ENCODE measurements at places on chromosomes 16 and 17. TPM values are rescaled to one million over a fixed set of nuclear protein-coding genes. Genes with fewer than 3 reads are reported as not detected.
A peak's percentile ranks its signal among the peaks of the same experiment; 100 is the strongest.

- no peak overlapping the region for H3K27ac ChIP-seq
- H3K27me3 ChIP-seq = peaks cover 28% of the 10 kb centered on the region
- H3K36me3 ChIP-seq = no peaks in the 10 kb centered on the region
- DNase-seq = peak; percentile 95
- no peak overlapping the region for H3K4me3 ChIP-seq
Measured at GRCh38 chr17:66829386-66829864, 5.5 kb upstream of the CACNG5 start.

DNA sequence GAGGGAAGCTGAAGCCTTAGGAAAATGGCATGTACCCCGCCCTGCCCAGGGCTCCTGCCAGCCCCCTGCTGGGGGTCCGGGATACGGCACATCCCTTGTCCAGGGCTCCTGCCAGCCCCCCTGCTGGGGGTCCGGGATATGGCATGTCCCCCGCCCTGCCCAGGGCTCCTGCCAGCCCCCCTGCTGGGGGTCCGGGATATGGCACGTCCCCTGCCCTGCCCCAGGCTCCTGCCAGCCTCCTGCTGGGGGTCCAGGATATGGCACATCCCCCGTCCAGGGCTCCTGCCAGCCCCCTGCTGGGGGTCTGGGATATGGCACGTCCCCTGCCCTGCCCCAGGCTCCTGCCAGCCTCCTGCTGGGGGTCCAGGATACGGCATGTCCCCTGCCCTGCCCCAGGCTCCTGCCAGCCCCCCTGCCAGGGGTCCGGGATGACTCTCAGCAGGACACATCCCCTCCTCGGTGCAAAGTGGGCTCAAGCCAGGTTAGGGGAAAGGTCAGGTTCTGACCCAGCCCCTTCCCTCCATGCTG, 43.2 kb downstream of the RPH3AL start:
- H3K4me3 ChIP-seq = no peak overlapping the region
- H3K27ac ChIP-seq = no peak overlapping the region
- no peaks in the 10 kb centered on the region for H3K27me3 ChIP-seq
- peak; percentile 80 for DNase-seq
- no peaks in the 10 kb centered on the region for H3K36me3 ChIP-seq

The KLHL10 gene
- total RNA-seq = 0.36 TPM

DNA sequence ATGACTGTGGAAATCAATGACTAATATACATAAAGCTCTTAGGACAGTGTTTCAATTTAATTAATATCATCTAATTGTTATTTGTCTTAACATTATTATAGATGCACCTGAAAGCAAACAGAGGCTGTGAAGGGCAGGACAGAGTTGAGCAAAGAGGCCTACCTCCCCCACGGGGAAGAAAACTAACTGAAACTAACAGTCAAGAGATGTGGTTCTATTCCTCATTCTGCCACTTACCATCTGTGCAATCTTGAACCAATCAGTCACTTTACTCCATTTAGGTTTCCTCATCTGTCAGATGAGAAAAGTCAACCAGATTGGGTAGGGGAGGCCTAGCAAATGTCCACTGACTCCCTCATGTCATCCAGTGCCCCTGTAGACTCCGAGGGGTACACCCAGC, 59.1 kb downstream of the C17orf67 start:
- H3K27me3 ChIP-seq = peaks cover 12% of the 10 kb centered on the region
- no peak overlapping the region for H3K27ac ChIP-seq
- no peak for DNase-seq
- peaks cover 3% of the 10 kb centered on the region for H3K4me1 ChIP-seq
- no peak overlapping the region for H3K4me3 ChIP-seq
- no peaks in the 10 kb centered on the region for H3K36me3 ChIP-seq

The BCAS3 gene
- 32.7 TPM for total RNA-seq

The SNX20 gene
- total RNA-seq = not detected

DNA sequence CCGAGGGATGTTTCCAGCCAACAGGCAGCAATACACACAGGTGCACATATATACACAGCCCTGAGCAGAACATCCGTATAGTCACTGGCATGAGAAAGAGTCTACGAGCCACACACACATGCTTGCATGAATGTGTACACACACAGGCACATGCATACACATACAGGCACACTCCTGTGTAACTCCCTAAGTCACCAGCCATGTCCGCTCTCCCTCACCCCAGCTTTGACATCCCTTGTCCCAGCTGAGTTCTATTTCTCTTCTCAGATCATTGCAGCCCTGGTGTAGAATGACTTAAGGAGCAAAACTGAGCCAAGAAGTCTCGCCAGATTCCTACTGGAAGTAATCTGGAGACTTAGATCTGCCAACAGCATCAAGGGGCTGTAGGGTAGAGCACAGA, 13.1 kb downstream of the CDRT4 start:
- H3K27ac ChIP-seq = no peak overlapping the region
- DNase-seq = no peak
- peaks cover 50% of the 10 kb centered on the region for H3K4me1 ChIP-seq

DNA sequence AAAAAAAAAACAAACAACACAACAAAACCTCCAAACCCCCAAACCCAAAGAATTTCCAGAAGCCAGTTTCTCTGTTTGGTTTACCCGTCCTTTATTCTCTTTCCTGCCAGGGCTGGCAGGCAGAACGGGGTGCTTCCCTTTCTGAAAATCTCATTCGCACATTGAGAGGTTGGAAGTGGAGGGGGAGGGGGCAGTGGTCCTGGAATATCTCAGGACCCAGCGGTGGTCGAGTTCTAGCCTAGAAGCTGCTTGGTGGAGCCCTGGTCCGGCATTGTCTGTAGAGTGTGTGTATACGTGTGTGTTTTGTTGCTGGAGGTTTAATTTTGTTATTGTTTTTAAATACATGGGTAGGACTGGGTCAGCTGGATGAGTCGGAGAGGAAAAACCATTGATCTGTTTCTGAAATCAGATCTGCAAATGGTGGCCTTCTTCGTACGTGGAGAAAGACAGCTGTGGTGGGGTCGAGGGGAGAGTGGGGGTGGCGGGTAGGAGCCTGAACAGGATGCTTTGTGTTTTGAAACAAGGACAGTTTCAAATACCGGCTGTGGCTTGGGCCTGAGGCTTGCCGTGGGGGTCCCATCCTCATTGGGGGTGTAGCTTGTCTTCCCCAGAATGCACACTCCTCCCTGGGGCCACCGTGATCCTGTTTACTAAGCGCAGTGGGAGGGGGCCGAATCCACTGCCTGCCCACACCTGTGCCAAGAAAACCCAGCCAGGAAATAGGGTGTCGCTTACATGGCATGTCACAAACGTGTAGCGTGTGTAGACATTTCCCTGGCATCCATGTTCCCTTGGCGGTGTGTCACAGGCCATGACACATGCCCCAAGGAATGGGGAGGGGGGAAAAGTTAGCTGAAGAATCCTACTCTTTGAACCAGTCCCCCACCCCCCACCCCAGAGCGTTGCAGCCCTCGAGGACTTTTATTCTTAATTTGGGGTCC, 1.6 kb downstream of the CMIP start:
- peak overlapping the region; percentile 68 for H3K27ac ChIP-seq
- peak overlapping the region; percentile 87 for H3K4me3 ChIP-seq

The IKZF3 gene
- not detected for total RNA-seq

The TSNAXIP1 gene
- 0.88 TPM for total RNA-seq

GRCh38 chr16:87376660-87377059, 6.9 kb downstream of the FBXO31 start:
- H3K36me3 ChIP-seq = no peaks in the 10 kb centered on the region
- H3K4me3 ChIP-seq = no peak overlapping the region
- DNase-seq = no peak
- H3K27ac ChIP-seq = peak overlapping the region; percentile 70

GRCh38 chr17:57707892-57708291, 37.2 kb downstream of the CCDC182 start:
- H3K27ac ChIP-seq = no peak overlapping the region
- no peak for DNase-seq
- no peaks in the 10 kb centered on the region for H3K4me1 ChIP-seq
- no peaks in the 10 kb centered on the region for H3K36me3 ChIP-seq
- H3K27me3 ChIP-seq = peaks cover 19% of the 10 kb centered on the region
- no peak overlapping the region for H3K4me3 ChIP-seq

- no peak overlapping the region for H3K4me3 ChIP-seq
- no peak overlapping the region for H3K27ac ChIP-seq
- no peaks in the 10 kb centered on the region for H3K36me3 ChIP-seq
- no peaks in the 10 kb centered on the region for H3K27me3 ChIP-seq
- DNase-seq = no peak
Measured at GRCh38 chr16:59849716-59850115, 1115.6 kb upstream of the GOT2 start.

The SMTNL2 gene
- total RNA-seq = not detected

GRCh38 chr16:49596648-49597291, 223.2 kb downstream of the C16orf78 start:
- no peak for DNase-seq
- H3K4me3 ChIP-seq = no peak overlapping the region
- H3K4me1 ChIP-seq = peaks cover 15% of the 10 kb centered on the region
- H3K27ac ChIP-seq = peak overlapping the region; percentile 48

DNA sequence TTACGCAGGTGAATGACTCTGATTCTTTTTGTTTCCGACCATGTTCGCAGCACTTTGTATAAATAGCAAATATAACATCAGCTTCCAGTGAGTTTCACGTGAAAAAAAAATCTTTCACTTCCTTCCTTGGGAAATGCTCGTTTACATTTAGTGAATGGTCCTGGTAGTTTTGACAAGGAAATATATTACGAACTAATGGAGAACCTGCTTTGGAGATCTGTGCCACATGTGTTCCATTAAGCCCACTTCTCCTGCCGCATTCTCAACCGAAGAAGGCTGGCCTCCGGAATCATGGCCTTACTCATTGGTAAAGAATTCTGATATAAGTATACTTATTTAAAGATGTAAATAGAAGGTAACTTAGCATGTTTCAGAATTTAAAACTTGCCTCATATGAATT, 3.6 kb downstream of the CRAMP1 start:
- DNase-seq = peak; percentile 74
- peak overlapping the region; percentile 86 for H3K4me3 ChIP-seq
- peaks cover 33% of the 10 kb centered on the region for H3K4me1 ChIP-seq
- H3K27me3 ChIP-seq = no peaks in the 10 kb centered on the region
- H3K27ac ChIP-seq = no peak overlapping the region

The KRTAP4-5 gene
- total RNA-seq = not detected

GRCh38 chr17:83154311-83155127, 75.1 kb downstream of the METRNL start:
- no peaks in the 10 kb centered on the region for H3K27me3 ChIP-seq
- H3K4me3 ChIP-seq = no peak overlapping the region
- no peaks in the 10 kb centered on the region for H3K4me1 ChIP-seq
- no peaks in the 10 kb centered on the region for H3K36me3 ChIP-seq

The TLCD3A gene
- total RNA-seq = 19.5 TPM

DNA sequence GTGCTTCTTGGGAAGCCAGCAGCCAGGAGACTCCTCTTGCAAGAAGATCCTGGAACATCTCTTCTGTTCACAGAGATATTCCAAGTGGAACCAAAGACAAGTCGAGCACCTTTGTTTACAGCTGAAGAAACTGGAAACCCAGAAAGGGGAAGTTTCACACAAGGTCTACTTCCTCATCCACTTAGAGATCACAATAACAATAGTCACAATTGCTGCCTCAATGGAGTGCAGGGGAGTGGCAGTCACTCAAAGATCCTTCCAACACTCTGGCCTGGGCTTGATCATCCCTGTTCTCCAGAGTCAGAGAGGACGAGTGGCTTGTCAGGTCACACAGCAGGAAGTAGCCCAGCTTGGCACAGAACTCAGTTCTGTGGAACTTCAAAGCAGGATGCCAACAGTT, 46.9 kb upstream of the SIAH1 start:
- H3K36me3 ChIP-seq = no peaks in the 10 kb centered on the region
- no peak overlapping the region for H3K4me3 ChIP-seq
- no peaks in the 10 kb centered on the region for H3K27me3 ChIP-seq
- DNase-seq = no peak

DNA sequence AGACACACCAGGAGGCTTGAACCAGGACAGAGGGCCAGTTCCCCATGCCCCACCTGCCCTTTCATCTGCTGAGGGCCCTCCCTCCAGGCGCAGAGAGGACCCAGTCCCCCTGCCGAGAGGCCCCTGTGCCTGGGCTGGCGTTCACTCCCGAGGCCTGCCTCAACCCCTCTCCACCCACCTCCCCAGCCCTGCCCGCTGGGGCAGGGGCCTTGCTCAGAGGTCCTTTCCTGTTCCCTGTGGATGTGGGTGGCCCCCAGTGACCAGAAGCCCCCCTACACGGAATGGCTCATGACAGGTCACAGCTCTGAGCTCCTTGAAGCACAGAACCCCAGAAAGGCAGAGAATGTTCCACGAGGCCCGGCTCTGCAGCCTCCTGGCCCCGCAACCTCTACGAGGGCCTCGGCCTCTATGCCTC, 6.7 kb downstream of the TMC6 start:
- no peak overlapping the region for H3K4me3 ChIP-seq
- no peaks in the 10 kb centered on the region for H3K4me1 ChIP-seq
- no peak overlapping the region for H3K27ac ChIP-seq
- H3K36me3 ChIP-seq = no peaks in the 10 kb centered on the region
- H3K27me3 ChIP-seq = no peaks in the 10 kb centered on the region

- H3K4me1 ChIP-seq = no peaks in the 10 kb centered on the region
- H3K27me3 ChIP-seq = peaks cover 8% of the 10 kb centered on the region
- no peak overlapping the region for H3K27ac ChIP-seq
- H3K4me3 ChIP-seq = no peak overlapping the region
Measured at GRCh38 chr16:68491576-68491950, 43.3 kb upstream of the SMPD3 start.

The PIRT gene
- total RNA-seq = not detected

The CCL1 gene
- total RNA-seq = not detected

The KCTD19 gene
- total RNA-seq = not detected

GRCh38 chr17:8806926-8807550, 7.9 kb upstream of the MFSD6L start:
- H3K4me3 ChIP-seq = no peak overlapping the region
- H3K27me3 ChIP-seq = no peaks in the 10 kb centered on the region
- no peak for DNase-seq
- H3K4me1 ChIP-seq = no peaks in the 10 kb centered on the region

GRCh38 chr16:14004031-14004728, 66.9 kb upstream of the MRTFB start:
- peaks cover 16% of the 10 kb centered on the region for H3K4me1 ChIP-seq
- peaks cover 12% of the 10 kb centered on the region for H3K27me3 ChIP-seq
- no peak overlapping the region for H3K27ac ChIP-seq
- no peaks in the 10 kb centered on the region for H3K36me3 ChIP-seq
- no peak overlapping the region for H3K4me3 ChIP-seq

DNA sequence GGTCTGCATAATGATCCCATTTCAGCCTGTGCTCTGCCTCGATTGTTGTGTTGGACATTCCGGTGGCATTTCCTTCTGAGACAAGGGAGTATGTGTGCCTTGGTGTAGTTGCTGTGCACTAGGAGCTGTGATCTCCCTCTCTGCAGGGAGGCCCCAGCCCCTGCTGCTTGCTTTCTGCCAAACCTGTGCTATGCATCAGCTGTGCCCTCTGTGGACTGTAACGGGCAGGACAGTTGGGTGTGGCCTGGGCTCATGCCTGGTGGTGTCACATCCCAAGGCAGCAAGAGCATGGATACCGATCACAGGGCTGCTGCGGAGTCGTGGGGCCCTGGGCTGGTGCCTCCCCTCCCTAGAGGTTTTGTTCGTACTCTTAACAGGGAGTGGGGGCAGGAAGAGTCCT, 3.8 kb upstream of the JPT2 start:
- H3K27me3 ChIP-seq = no peaks in the 10 kb centered on the region
- H3K36me3 ChIP-seq = peaks cover 45% of the 10 kb centered on the region
- DNase-seq = peak; percentile 69
- peaks cover 13% of the 10 kb centered on the region for H3K4me1 ChIP-seq
- H3K27ac ChIP-seq = no peak overlapping the region
- no peak overlapping the region for H3K4me3 ChIP-seq

- H3K27ac ChIP-seq = peak overlapping the region; percentile 41
- H3K4me1 ChIP-seq = peaks cover 9% of the 10 kb centered on the region
- H3K4me3 ChIP-seq = peak overlapping the region; percentile 94
- peak; percentile 99 for DNase-seq
- no peaks in the 10 kb centered on the region for H3K36me3 ChIP-seq
Measured at GRCh38 chr17:78253946-78254672, 22.7 kb downstream of the TMEM235 start.

The ITGA2B gene
- total RNA-seq = not detected
